Lower lobe of right lung (tissue), 2 donors: ENCODE measurements at places on chromosomes 13 and 19. TPM values are rescaled to one million over a fixed set of nuclear protein-coding genes. Genes with fewer than 3 reads are reported as not detected.

Gene KISS1R
- not detected for total RNA-seq

Gene PRRG2
- total RNA-seq: 7.6 TPM

DNA sequence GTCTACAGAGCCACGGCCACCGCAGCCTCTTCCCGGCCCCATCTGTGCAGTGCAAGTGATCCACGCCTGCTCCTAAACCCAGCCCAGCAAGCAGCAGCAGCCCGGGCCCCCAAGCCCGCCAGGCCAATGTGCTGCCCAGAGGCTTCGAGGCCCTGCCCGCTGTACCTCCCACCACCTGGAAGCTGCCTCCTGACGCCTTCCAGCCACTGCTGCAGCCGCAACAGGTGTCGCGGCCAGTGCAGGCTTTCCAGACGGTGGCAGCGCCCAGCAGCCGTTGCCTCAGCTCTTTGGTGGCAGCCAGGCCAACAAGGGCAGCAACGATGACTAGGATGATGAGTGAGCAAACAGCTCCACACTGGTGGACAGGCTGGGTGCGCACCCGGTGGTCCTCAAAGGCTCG is 50.2 kb upstream of the TPM4 start:
- DNase-seq: no peak

DNA sequence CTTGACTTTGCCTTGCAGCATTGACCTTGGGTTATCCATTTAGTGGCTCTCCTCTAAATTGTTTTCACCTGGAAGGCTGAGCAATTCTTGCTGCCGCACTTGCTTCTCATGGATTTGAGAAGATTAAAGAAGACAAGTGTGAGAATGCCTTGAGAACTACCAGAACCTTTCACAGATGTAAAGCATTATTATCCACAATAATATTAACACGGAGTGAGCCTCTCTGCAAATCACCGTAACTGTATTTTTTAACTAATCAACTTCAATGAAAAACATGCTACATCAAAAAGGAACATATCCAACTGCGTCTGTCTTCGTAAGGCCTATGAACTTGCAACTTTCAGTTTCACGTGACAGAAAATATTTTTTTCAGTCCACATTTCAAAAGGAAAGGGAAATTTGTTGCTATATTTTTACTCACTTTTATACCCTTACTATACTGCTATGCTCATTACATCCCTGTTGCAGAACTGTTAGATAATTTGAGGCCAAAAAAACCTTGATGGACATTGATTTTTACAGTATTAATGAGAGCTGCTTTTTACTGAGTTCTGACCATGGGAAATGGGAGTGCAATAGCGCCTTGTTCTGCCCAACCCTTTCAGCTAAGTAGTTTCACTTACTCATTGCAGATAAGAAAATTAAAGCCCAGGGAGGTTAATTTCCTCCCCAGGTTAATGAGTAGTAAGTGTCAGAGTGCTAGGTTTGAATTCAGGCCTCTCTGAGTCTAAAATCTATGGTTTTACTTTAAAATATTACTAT is 93.8 kb upstream of the RAP2A start:
- no peak for DNase-seq

- DNase-seq: no peak
These were observed 54.6 kb downstream of the SPATA13 start for GRCh38 chr13:24215126-24215525.

- DNase-seq: no peak
These were observed 1082.9 kb downstream of the UQCRFS1 start for GRCh38 chr19:28130066-28130511.

GRCh38 chr13:67225252-67226159 is 4.6 kb downstream of the PCDH9 start:
- DNase-seq: no peak

DNA sequence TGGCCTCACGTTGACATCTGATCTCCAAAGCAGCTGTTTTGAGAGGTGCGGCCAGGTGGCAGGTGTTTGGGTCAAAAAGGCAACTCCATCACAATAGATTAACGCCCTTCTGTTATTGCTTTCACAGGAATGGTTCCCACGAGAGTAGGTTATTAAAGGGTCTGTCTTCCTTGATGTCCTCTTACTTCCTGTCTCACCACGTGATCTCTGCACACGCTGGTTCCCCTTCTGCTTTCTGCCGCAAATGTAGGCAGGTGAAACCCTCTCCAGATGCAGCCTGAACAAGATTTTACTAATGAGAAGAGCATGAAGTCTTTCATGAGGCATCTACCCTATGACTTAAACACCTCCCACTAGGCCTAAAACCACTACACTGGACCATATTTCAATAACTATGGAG is 22.8 kb upstream of the ZNF564 start:
- no peak for DNase-seq
